AG04450 (cell line): ENCODE measurements at places on chromosomes 6 and 20. TPM values are rescaled to one million over a fixed set of nuclear protein-coding genes. Genes with fewer than 3 reads are reported as not detected.

DNA sequence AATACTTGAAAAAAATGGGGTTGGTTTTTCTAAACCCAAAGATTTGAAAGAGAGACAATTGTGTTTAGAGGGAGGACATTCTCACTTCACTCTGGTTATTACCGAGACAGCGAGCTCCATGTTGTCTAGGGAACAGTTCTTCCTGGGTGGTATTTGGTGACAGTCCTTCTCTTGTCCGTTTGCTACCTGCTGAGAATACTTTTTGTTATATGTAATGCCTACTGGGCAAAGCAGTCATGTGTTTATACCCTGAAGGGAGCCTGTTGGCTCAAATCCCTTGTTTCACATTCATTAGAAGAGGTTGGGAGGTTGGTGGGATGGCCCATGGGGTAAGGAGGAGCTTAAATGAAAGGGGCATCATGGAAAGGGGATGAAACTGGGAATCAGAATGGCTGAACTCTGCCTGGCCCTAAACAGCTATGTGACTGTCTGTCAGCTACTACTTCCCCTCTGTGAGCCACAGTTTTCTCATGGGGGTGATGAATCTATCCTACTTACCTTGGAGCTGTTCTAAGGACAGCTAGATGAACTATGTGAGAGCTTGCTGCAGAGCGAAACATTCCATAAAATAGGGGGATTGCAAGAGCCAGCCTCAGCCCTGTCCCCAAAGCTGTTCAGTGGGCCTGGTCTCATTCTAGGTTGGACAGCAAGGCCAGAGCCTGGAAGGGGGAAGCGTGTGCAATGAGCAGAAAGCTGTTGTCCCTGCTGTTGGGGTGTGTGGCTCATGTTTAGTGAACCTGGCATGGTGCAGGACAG is 43.5 kb downstream of the FNDC1 start:
- DNase-seq = no peak

DNA sequence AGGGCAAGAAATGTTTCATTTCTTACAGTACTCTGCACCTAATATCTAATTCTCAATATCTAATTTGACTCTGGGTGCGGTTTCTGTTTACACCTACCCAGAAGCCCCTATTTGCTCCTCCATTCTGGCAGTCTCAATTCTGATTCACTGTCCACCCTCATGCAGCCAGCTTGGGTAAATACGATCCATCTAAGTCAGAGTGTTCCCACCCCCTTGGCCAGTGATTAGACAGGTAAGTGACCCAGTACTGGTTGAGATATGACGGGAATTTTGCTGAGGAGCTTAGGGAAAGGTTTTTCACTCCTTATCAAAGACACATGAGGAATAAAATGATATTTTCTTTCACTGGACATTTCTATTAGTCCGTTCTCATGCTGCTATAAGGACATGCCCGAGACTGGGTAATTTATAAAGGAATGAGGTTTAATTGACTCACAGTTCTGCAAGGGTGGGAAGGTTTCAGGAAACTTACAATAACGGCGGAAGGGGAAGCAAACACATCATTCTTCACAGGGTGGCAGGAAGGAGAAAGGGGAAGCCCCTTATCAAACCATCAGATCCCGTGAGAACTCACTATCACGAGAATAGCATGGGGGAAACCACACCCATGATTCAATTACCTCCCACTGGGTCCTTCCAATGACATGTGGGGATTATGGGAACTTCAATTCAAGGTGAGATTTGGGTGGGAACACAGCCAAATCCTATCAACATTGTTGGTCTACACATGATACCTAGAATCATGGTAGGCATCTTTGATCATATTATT is 29.4 kb downstream of the GLO1 start:
- no peak for DNase-seq

DNA sequence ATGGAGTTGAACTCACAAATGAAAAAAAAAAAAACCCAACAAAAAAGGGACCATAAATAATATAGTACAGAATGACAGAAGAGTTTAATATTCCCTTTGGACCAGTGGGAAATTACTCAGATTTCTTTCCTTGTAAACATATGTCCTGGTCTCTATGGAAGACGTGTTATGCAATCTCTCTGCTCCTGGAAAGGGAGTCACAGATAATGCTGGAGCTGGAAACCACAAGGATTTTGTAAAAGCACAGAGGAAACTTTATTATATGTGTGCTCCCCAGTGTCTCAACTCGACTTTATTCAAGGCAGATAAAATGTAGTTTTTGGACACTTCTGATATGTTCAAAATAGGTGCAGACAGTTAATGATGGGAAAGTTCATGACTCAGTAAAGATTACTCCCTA is 88.1 kb upstream of the ZFP64 start:
- DNase-seq = no peak

DNA sequence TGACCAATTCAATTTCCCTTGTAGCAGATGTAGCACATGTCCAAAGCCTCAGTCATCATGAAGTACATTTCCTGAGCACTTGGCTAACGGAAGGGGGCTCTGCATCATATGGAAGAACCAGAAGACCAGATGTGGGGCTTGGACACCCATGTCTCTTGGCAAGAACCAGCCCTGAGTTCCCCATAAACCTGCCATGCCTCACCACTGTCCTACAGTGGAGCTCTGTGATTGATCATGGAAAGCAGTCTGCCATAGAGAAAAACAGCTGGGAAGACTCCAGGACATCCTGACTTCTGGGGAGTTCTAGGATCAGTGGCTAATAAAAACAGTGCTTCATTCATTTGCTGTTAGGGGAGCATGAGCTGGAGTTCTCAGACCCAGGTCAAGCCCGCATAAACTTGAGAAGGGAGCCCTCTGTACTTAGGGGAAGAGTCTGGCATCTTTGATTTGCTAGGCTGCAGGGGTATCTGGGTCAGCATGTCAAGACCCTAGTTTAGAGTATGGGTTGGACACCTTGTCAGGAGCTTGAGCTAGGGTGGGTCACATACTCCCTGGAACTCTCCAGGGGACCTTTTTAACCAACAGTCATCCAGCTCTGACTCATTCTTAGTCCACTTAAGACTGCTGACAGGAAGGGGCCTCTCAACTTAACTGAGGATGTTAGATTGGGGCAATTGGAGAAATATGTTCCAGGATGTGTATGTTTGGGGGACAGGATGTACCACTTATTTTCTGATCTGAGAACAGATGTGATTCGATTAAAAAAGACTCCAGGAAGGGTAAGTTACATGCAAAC is 26.3 kb upstream of the TRAM2 start:
- no peak for DNase-seq

GRCh38 chr6:134123666-134124208 is 71.3 kb upstream of the SLC2A12 start:
- DNase-seq = peak; percentile 75

GRCh38 chr6:159875194-159875593 is 15.6 kb upstream of the MAS1 start:
- DNase-seq = no peak

- no peak for DNase-seq
Observed at GRCh38 chr6:70299456-70299855, 3.4 kb downstream of the COL9A1 start.

Gene IRF4
- polyA plus RNA-seq = not detected in 2 replicates

Gene PRICKLE4
- 0.12 TPM in 1 of 2 replicates, not detected in the other for polyA plus RNA-seq

Gene TMEM74B
- polyA plus RNA-seq = not detected in 2 replicates

Gene PGC
- polyA plus RNA-seq = not detected in 2 replicates

Gene HLA-DOA
- 0.02 TPM in 1 of 2 replicates, not detected in the other for polyA plus RNA-seq
